ENCODE measurements at places on chromosomes 1 and 21.

GRCh38 chr21:45742247-45742646, 98.7 kb downstream of the PCBP3 start:
- no peak for DNase-seq

- DNase-seq: no peak
Observed at GRCh38 chr1:3471356-3472087, 17.1 kb downstream of the ARHGEF16 start.

GRCh38 chr1:243850202-243850451, at the start of gene AKT3:
Gene AKT3 (minus strand): TSS chr1:243850243. CDS start chr1:243843170, 7,073 bp downstream.
- DNase-seq: no peak

GRCh38 chr21:37266515-37267221, 466 bp downstream of the VPS26C start:
- no peak for DNase-seq

- DNase-seq: no peak
Observed at GRCh38 chr1:7444363-7444762, 326.7 kb upstream of the VAMP3 start.

GRCh38 chr1:41580021-41580420, 95.5 kb upstream of the EDN2 start:
- no peak for DNase-seq

GRCh38 chr1:38745476-38746401, 113.8 kb downstream of the RRAGC start:
- DNase-seq: no peak

DNA sequence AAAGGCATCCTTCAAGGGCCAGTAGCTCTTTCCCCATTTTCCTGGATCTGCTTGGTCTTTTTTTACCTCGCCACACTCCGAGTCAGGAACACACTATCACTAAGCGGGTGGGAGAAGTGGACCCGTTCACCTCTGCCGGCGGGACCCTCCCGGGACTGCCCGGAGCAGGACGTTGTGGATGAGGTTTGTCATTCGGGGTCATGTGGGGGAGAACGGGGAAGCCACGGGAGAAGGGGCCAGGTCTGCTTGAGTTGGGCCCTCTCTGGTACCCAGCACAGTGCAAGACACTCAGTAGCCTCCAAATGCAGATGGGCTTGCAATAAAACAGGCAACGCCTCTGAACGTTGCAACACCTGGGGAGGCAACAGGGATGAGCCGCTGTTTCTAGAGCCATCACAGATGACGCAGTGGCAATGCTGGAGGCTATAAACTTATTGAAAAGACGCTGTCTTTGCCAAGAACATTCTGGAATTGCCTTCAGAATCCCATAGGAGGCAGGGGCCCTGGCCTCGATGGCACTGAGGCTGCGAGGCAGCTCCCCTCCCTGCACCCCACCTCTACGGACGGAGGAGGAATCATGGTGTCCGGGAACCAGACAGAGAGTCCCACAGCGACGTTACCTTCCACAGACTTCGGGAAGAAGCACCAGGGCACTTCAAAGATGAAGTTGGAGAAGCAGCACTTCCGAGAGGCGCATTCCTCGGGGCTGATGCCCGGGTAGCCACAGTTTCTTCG, 3.8 kb downstream of the TFF2 start:
- no peak for DNase-seq

- no peak for DNase-seq
Observed at GRCh38 chr1:61853583-61853982, 111.3 kb downstream of the PATJ start.

DNA sequence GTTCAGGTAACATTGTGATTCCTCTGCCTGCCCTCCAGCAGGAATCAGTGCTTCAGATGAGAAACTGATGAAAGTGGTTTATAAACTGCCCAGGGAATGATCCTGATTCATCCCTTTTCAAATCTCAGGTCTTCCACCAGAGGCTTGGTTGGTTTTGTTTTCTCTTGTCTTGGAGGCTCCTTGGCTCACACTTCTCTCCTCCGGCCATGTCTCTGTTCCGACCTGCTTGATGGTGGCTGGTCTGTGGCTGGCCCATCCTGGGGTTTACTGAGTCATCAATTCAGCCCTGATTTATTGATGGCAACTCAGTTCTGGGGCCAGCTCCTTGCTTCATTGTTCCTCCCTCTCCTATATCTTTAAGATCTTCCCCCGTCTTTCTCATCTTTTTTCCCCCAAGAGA, 56.6 kb upstream of the SLC2A1 start:
- no peak for DNase-seq

Measured in activated B cell treated with CpG ODN at 0.5 μM for 24 hours (primary cell).